ENCODE measurements at places on chromosomes 2 and 18. TPM values are rescaled to one million over a fixed set of nuclear protein-coding genes. Genes with fewer than 3 reads are reported as not detected.

Gene GALR1
- not detected for total RNA-seq

Gene PKDCC
- total RNA-seq, result 131 TPM

Gene CCDC148
- 4.6 TPM for total RNA-seq

Gene ANXA4
- 65.6 TPM for total RNA-seq

DNA sequence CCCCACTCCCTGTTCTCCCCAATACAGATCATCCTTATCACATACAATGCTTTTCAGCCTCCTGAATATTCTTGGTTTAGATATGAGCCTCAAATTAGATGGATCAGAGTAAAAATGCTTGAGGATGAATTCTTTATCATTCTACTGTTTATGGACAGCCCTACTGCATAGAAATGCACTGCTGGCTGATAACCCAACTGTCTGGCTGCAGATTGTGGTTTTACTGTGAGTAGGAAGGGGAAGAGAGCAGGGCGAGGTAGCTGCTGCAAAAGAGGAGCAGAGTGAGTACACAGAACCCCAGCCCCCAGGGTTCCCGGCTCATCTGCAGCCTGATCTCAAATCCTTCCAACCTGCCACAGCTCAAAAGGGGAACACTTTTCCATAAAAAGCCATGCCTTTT, 29.4 kb upstream of the NCOA1 start:
- H3K4me1 ChIP-seq, result no peaks in the 10 kb centered on the region
- no peak for DNase-seq
- no peak overlapping the region for H3K27ac ChIP-seq

- H3K4me3 ChIP-seq, result no peak overlapping the region
- no peak overlapping the region for H3K27ac ChIP-seq
- DNase-seq, result no peak
- H3K36me3 ChIP-seq, result no peaks in the 10 kb centered on the region
Measured at GRCh38 chr2:172153156-172153555, 50.5 kb upstream of the DLX2 start.

DNA sequence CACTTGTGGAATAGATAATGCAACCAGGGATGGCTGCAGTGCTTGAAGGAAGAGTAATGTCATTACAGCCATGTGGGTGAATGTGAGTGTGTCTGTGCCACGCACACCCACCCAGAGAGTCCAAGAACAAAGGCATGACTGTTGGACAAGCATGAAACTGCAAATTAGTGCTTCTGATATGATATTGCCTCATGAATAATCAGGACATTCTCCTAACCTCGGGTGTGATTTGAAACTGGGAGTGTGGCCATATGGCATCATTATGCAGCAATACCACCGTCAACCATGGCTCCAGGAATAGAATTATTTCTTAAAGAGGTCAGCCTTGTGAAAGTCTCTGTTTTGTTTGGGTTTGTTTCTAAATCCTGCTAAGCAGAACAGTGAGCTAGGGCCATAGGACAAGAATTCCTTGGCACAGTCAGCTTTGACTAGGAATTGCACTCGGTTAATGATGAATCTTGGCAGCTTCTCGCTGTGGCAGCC, 678.0 kb upstream of the RAB6C start:
- H3K27me3 ChIP-seq, result no peaks in the 10 kb centered on the region
- no peak overlapping the region for H3K4me3 ChIP-seq
- H3K4me1 ChIP-seq, result no peaks in the 10 kb centered on the region
- no peak for DNase-seq
- H3K36me3 ChIP-seq, result no peaks in the 10 kb centered on the region

- H3K27me3 ChIP-seq, result no peaks in the 10 kb centered on the region
- no peak overlapping the region for H3K27ac ChIP-seq
- no peaks in the 10 kb centered on the region for H3K36me3 ChIP-seq
- no peak overlapping the region for H3K4me3 ChIP-seq
Measured at GRCh38 chr18:42436222-42436765, 481.3 kb downstream of the PIK3C3 start.

DNA sequence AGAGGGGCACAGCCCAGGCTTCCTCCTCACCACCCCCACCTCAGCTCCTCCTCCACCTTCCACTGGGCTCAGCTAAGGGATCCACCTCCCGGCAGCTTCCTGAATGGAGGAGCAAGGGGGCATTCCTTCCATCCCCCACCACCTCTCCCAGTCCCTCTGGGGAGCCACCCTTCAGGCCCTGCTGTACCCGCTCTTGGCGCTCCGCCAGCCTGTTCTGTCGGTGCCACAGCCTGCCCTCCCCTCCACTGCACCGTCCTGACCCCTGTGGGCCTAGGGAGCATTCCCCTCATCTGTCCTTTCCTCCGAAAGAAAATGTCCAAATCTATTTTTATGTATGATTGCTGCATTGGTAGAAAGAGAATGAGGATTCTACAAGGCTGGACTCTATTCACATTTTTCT, 59.9 kb downstream of the KIF1A start:
- H3K4me1 ChIP-seq, result no peaks in the 10 kb centered on the region
- H3K27ac ChIP-seq, result no peak overlapping the region
- DNase-seq, result no peak
- H3K36me3 ChIP-seq, result no peaks in the 10 kb centered on the region
- H3K4me3 ChIP-seq, result no peak overlapping the region
- no peaks in the 10 kb centered on the region for H3K27me3 ChIP-seq

DNA sequence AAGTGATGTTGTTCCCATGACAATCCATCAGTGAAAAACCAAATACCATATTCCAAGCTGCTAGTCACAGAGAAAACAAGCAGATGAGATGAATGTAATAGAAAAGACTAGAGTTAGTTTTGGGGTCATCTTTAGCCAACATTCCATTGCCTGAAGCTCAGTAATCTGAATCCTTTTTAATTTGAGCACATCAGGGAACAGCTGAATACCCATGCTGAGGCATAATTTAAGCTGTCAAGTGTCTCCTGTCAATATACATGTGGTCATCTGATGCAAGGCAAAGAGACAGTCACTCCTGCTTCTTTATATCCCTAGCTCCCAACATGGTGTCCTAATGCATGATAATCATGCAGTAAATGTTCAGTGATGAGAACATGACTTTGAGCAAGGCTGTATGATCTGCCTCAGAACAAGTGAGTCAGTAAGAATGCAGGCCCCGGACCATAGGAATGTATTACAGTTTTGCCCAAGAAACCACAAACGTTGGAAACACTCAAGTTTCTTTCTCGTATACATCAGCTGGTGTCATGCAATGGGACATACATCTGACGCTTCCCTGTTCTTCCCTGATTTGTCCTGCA, 48.0 kb downstream of the CDK15 start:
- DNase-seq, result no peak
- no peak overlapping the region for H3K4me3 ChIP-seq
- no peaks in the 10 kb centered on the region for H3K4me1 ChIP-seq
- H3K27ac ChIP-seq, result no peak overlapping the region
- H3K27me3 ChIP-seq, result no peaks in the 10 kb centered on the region

- no peak overlapping the region for H3K27ac ChIP-seq
- no peaks in the 10 kb centered on the region for H3K36me3 ChIP-seq
- H3K4me3 ChIP-seq, result no peak overlapping the region
- H3K4me1 ChIP-seq, result no peaks in the 10 kb centered on the region
- DNase-seq, result no peak
Measured at GRCh38 chr18:51009072-51009471, 20.9 kb upstream of the SMAD4 start.

Measured in breast epithelium (tissue), 4 donors.